Mesangial cell (primary cell): ENCODE measurements at places on chromosomes 7 and 10. TPM values are rescaled to one million over a fixed set of nuclear protein-coding genes. Genes with fewer than 3 reads are reported as not detected.

Gene KIAA1217
- 6.8 and 21.9 TPM in 2 replicates for total RNA-seq

Gene ACSM6
- not detected in 2 replicates for total RNA-seq

Gene RFC2
- 15.2 and 52.0 TPM in 2 replicates for total RNA-seq

Gene DGKI
- 3.4 and 13.4 TPM in 2 replicates for total RNA-seq

Gene TMEM106B
- 30.8 and 48.4 TPM in 2 replicates for total RNA-seq

Gene LOXL4
- 14.3 and 33.0 TPM in 2 replicates for total RNA-seq

Gene HEPACAM2
- total RNA-seq = not detected in 2 replicates

Gene VAX1
- not detected in 2 replicates for total RNA-seq

Gene RARRES2
- total RNA-seq = 3.3 and 34.4 TPM in 2 replicates

Gene RELN
- 3.1 and 10.1 TPM in 2 replicates for total RNA-seq

Gene FAM13C
- total RNA-seq = 0.16 and 0.51 TPM in 2 replicates

Gene UPK3B
- 0.98 and 39.7 TPM in 2 replicates for total RNA-seq

Gene SCIN
- total RNA-seq = 0.49 and 8.6 TPM in 2 replicates

Gene OR13A1
- not detected in 2 replicates for total RNA-seq

Gene ZNF789
- total RNA-seq = 3.1 and 7.5 TPM in 2 replicates

Gene OR9A2
- not detected in 2 replicates for total RNA-seq

Gene KCP
- 0.98 and 17.7 TPM in 2 replicates for total RNA-seq

Gene CRPPA
- 0.65 and 3.2 TPM in 2 replicates for total RNA-seq

Gene C7orf33
- not detected in 2 replicates for total RNA-seq

Gene ACHE
- under 0.01 and 0.51 TPM in 2 replicates for total RNA-seq

Gene GIMAP6
- not detected in 2 replicates for total RNA-seq

Gene GPR146
- under 0.01 and 1.5 TPM in 2 replicates for total RNA-seq

Gene NANOS1
- total RNA-seq = 0.81 and 1.9 TPM in 2 replicates

Gene SLC26A5
- not detected in 2 replicates for total RNA-seq

Gene SRGN
- total RNA-seq = 50.1 and 238 TPM in 2 replicates

Gene SGMS1
- total RNA-seq = 29.8 and 50.2 TPM in 2 replicates

Gene HYAL4
- not detected in 2 replicates for total RNA-seq

Gene HTR5A
- total RNA-seq = not detected in 2 replicates

Gene ITIH5
- total RNA-seq = 0.98 and 3.8 TPM in 2 replicates

Gene DLX5
- not detected in 2 replicates for total RNA-seq

Gene ANKRD61
- 0.16 TPM in 1 of 2 replicates, not detected in the other for total RNA-seq
